Stimulated activated CD4-positive, alpha-beta T cell treated with anti-CD3 and anti-CD28 coated beads, Interleukin-15, amount 100 ng/mL, for 1 hour (primary cell): ENCODE measurements at places on chromosomes 2 and 18.

DNA sequence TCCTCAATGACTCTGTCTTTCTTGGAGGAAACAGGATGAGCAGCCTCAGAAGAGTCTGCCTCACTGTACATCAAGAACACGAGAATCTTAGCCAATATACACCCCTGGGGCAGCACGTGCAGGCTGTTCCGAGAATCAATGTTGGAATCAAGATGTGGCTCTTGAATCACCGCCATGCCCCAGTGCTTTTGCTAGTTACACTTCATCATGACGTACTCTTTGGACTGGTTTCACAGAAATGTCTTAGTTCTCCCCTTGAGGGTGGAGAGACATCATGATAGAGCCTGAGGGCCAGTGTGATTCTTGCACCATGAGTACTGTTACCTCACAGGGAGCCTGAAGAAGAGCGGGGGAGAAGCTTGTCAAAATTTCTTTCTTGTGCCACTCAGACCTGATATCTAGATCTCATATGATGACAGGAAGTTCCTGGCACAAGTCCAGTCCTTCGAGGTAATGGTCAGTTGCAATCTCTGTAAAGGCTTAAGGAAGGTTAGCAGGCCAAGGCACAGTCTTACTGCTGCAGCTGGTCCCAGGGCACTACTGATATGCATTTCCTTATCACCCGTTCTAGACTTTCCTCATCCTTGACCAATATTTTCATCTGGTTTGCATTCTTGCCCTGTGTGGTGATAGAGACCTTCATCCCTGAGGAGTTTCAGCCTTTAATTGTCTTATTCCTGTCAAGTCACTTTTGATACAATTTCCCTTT is 28.2 kb upstream of the STAT4 start:
- no peak for DNase-seq

GRCh38 chr2:196758474-196759377 is 40.8 kb downstream of the GTF3C3 start:
- no peak for DNase-seq

DNA sequence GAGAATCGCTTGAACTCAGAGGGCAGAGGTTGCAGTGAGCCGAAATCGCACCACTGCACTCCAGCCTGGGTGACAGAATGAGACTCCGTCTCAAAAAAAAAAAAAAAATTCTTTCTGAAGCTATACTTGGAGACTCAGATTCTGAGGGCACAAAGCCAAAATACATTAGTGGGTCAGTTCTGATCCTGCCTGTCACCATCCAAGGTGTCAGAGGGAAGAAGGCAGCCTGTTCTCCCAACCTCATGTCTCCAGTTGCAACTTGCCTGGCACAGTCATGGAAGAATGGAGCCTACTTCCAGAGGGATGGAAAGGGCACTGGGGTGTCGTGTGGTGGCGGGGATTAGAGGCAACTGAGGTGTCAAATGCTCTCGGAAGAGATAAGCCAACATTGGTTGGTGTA is 104.8 kb upstream of the GATA6 start:
- no peak for DNase-seq

- DNase-seq, result no peak
These were observed 1.6 kb upstream of the STK17B start for GRCh38 chr2:196172951-196173350.

DNA sequence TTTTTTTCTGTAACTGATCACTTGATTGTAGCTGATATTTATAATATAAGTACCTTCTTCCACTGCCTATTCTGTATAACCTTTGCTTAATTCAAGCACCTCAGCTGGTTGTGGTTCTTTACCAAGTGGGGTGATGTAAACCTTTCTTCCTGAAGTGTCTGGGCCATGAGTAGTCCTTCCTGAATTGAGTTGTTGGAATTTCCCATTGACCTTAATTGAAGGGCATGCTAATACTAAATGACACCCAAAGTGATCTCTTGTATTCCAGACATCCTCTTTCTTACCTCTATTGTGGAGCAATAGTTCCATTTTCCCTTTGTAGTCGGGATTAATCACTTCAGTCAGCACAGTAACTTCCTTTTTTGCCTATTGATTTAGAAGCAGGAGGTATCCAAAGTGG is 1496.8 kb upstream of the CELF4 start:
- no peak for DNase-seq

DNA sequence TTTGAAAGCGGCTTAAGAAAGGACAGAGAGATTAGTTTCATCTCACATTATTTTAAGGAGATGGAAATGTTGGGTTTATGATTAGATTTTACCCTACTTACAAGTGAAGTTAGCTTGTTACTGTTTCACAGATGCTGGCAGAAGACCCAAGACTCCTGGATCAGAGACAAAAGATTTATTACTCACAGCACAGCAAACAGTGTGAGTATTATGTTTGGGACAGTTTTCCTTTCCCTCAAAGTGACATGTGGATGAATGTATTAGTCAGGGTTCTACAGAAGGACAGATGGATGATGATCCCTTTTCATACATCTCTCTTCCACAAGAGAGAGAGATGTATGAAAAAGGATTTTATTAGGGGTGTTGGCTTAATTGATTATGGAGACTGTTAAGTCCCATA is 281.8 kb upstream of the CDH2 start:
- DNase-seq, result no peak

DNA sequence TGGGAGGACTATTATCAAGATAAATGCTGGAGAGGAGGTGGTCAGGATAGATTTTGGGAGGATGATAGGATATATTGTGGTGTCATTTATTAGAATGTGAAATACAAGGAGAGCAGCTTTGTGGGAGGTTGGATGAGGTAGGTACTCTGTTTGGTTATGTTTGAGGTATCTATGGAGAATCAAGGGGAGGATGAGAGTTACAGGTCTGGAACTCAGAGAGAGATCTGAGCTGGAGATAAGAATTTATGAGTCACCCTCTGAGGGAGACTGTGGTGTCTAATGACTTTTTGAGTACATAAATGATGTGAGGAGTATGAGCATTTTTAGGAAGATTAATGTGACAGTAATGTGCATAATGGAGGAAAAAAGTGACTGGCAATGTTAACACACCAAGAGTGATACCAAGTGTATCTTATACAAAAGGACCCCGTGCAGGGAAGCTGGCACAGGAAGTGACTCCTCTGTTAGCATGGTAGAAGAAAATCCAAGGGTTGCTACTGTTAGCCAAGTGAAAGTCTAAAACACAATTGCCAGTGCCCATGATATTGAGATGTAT is 48.2 kb downstream of the CRIM1 start:
- no peak for DNase-seq

DNA sequence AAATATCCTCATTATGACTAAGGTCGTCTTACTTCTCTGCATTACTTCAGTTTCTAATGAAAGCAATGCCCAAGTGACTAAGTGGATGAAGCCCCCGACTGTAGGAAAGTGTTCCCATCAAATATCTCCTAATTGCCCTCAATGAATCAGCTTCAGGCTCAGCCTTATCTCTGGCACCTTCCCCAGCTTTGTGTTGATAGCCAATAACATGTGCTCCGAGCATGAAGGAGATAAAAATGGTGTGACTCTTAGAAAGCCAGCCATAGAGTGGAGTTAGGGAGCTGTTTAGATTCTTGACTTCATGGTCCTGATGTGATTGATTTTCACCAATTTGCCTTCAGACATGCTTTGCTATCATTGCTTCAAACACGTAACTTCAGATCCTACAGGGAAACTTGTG is 339.2 kb upstream of the NRP2 start:
- DNase-seq, result no peak

DNA sequence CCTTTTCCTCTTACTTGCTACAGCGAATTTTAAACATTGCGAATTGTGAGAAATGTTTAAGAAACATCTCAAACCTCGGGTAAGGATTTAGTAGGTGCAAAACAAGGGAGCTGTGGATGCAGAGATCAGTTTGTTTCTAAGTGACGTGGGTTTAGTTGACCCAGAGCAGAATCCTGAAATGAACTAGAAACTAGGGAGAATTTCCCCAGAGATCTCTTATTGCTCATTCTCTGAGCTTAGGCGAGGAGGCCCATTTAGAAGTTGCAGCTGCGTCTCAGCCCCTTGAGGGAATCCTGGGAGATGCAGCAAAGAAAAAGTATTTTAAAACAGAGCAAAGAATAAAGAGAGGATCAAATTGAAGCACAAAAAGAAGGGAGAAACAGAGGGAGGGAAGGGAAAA is 29.3 kb downstream of the FAM124B start:
- DNase-seq, result no peak

- no peak for DNase-seq
These were observed 41.4 kb downstream of the RFX8 start for GRCh38 chr2:101433465-101433864.

- DNase-seq, result no peak
These were observed 11.3 kb downstream of the TANC1 start for GRCh38 chr2:158979772-158980171.

DNA sequence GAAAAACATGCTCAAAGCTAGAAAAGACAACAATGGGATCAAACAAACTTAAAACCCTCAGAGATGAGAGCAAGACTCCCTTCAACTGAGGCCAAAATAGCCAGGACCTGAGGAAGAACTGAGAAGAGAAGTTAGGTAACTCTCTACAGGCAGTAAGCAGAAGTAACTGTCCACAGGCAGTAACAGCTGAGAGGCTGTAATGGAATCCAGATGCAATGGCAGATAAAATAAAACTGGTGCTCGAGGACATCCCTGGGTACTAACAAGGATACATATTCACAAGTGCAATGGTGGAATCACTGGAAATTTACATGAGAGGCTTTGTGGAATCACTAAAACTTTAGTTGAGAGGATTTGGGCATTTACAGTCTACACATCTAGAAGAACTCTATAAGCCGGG is 30.4 kb upstream of the C2orf66 start:
- DNase-seq, result no peak

- DNase-seq, result no peak
These were observed 6.9 kb upstream of the LIMS2 start for GRCh38 chr2:127681976-127682857.

- DNase-seq, result no peak
These were observed 182.3 kb downstream of the KLHL29 start for GRCh38 chr2:23567161-23567756.

- DNase-seq, result no peak
These were observed 24.1 kb upstream of the KANSL1L start for GRCh38 chr2:210195101-210195852.

GRCh38 chr18:22935431-22935830 is 2.3 kb downstream of the RBBP8 start:
- DNase-seq, result no peak

DNA sequence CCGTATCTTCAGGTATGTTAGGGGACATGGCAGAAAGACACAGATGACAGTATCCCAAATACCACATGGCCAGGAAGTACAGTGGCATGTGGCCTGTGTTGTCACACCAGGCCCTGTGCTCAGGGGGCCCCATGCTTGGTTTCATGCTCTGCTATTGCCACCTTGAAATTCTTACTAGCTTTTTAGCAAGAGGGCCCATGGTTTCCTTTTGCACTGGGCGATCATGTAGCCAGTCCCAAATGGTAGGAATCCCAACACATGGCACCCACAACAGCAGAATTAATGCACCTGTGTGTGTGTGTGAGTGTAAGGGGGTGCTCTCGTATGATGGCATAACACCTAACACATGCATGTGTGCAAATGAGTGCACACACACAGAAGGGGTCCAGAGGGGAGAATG is 39.2 kb downstream of the MYO7B start:
- DNase-seq, result no peak

GRCh38 chr18:70132999-70133398 is 72.5 kb downstream of the RTTN start:
- DNase-seq, result no peak

DNA sequence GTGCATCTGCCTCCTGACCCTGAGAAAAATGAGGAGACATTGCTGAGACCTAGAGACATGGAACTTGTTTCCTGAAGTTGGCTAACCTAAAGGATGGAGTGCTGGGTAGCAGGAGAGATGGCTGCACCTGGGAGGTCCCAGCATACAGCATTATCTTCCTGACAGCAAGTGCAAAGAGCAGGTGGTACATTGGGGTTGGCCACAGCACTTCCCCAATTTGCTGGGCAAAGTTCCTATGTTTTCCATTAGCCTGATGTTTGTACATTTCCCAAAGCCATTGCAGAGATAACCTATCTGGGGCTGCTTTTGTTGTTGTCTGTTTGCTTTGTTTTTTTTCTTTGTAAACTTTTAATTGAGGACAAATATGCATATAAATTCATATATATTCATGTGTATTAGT is 296.7 kb downstream of the HRH4 start:
- no peak for DNase-seq

GRCh38 chr2:202566286-202566685 is 68.5 kb upstream of the FAM117B start:
- no peak for DNase-seq

GRCh38 chr2:86211033-86211795 is 12.0 kb downstream of the MRPL35 start:
- no peak for DNase-seq

DNA sequence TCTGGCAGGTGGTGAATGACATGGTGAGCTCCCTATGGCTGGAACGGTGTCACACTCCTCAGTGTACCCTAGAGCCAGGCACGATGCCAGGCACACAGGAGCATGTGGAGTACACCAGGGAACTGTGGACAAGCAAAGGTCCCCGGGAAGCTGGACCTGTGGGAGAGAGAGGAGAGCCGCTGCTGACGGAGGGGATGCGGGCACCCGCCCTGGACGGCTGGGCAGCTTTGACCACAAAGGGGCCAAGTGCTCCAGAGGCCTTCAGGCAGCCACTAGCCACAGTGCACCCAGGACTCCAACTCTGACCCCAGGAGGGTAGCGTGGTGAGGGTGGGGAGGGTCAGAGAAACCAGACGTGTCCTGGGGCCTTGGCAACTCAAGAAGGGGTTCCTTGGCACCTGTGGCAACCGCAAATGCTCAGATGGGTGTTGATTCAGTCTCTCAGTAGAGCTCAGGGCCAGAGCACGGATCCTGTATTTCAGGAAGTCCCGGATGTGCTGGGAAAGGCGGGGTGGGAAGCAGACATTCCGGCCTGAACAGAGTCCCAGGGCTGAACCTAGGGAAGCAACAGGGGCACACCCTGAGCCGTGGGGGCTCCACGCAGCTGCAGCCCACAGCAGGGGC is 2.3 kb upstream of the MAB21L4 start:
- DNase-seq, result no peak

GRCh38 chr18:58216071-58216481 is 172.1 kb downstream of the NEDD4L start:
- DNase-seq, result no peak

GRCh38 chr2:180000434-180000833 is 6.7 kb downstream of the CWC22 start:
- DNase-seq, result no peak

DNA sequence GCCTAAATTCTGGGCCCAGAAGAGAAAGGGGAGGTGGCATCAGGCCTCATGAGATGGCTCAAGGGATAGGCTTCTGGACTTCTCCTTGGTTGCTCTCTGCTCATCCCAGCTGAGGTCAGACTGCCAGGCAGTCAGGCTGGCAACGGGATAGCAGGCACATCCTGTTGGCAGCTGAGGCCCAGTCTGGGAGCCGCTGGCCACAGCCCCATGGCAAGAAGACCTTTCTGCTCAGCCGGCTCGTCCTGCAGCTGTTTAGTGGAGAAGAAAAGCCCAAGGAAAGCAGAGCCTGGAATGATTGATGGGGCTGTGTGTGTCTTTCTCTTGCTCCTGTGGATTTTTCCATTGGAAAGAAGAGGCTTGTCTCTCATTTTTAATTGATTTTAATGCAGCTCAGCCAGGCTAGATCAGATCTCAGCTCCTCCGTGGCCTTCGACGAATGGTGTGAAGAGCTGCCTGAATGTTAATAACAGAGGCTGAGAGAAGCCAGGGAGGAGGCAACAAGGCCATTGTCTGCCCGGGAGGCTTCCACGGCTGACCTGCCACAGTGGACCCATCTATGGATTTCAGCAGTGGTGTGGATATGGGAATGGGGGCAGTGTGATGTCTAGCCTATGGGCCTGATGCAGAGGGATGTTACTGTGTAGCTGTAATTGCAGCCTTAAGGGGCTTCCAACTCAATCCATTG is 99.5 kb downstream of the HS1BP3 start:
- no peak for DNase-seq
